Endothelial cell of umbilical vein (primary cell): ENCODE measurements at places on chromosomes 11 and 22. TPM values are rescaled to one million over a fixed set of nuclear protein-coding genes. Genes with fewer than 3 reads are reported as not detected.

GRCh38 chr11:30855383-30856006 is 269.3 kb upstream of the MPPED2 start:
- peak; percentile 9 for DNase-seq

The MN1 gene
- 3.7 and 5.2 TPM in 2 replicates for polyA plus RNA-seq

DNA sequence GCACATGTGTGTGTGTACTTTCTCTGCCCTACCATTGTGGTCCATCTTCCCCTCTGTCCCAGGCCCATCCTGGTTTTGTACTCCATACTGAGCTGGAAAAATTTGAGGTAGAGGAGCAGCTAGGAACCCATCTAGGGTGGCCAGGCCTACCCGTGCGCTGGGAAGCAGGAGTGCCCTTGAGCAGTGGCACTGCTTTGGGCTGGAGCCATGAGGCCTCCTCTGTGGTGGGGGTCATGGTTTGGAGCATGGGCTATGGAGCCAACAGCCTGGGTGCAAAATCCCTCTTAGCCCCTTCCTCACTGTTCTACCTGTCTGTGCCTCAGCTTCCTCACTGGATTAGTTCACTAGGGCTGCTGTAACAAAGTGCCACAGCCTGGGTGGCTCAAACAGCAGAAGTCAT is 21.9 kb upstream of the ALG8 start:
- DNase-seq, result no peak

The MCHR1 gene
- not detected in 2 replicates for polyA plus RNA-seq

The RBM4 gene
- polyA plus RNA-seq, result 345 and 361 TPM in 2 replicates

GRCh38 chr11:35265755-35266454 is 126.9 kb downstream of the CD44 start:
- DNase-seq, result peak; percentile 67

DNA sequence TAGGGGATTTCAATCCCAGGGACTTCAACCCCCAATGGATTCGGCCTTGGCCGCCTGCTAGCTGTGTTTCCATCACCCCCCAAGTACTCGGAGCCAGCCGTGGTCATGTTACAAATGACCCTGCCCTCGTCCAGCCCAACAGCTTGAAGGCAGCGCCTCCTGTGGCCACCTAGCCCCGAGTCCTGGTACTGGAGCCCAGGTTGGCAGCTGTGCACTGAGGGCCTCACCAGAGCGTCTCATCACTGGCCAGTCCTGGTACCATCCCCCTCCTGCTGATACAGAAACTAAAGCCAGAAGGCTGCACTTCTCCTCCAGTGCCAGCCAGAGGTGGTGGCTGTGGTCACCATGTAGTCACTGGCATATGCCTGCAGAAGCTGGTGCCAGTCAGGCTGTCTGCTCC is 44.9 kb upstream of the FADD start:
- DNase-seq, result no peak

The SPATA19 gene
- polyA plus RNA-seq, result not detected in 2 replicates

The NUP160 gene
- 12.5 and 15.4 TPM in 2 replicates for polyA plus RNA-seq

The OR51I1 gene
- polyA plus RNA-seq, result 0.10 TPM in 1 of 2 replicates, not detected in the other

The HOATZ gene
- not detected in 2 replicates for polyA plus RNA-seq

GRCh38 chr11:119038884-119039283 is 8.2 kb upstream of the SLC37A4 start:
- DNase-seq, result no peak

The C1QTNF5 gene
- polyA plus RNA-seq, result 201 and 228 TPM in 2 replicates

GRCh38 chr22:38404419-38404818 is 50.6 kb downstream of the KCNJ4 start:
- DNase-seq, result no peak

The TEF gene
- polyA plus RNA-seq, result 4.0 and 5.3 TPM in 2 replicates

The DRD4 gene
- not detected in 2 replicates for polyA plus RNA-seq

The SLC22A6 gene
- polyA plus RNA-seq, result not detected in 2 replicates

The ALX4 gene
- polyA plus RNA-seq, result not detected in 2 replicates

DNA sequence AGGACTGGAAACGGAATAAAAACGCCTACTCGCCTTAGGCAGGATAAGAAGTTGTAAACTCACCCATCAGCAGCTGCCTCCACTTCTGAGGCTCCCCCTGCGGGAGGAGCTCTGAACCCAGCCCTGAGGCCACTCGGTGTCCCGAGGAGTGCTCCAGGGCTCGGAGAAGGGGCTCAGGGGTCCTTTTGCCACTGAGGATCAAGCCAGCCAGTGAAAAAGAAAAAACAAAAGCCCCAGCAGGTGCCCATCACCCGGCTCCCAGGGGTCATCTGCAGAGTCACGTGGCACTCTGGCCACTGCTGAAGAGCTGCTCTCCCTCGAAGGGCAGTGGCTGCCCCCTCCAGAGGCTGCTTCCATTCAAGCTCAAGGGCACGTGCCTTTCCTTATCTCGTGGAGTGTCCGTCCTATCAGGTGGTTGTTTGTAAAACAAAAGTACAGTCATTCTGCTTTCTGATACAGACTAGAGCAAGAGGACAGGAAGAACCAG is 29.0 kb downstream of the NUP50 start:
- DNase-seq, result no peak

The RAG2 gene
- polyA plus RNA-seq, result not detected in 2 replicates

The OR4A16 gene
- not detected in 2 replicates for polyA plus RNA-seq

The ARHGEF17 gene
- polyA plus RNA-seq, result 74.9 and 94.3 TPM in 2 replicates

The PRG3 gene
- not detected in 2 replicates for polyA plus RNA-seq

- DNase-seq, result no peak
Measured at GRCh38 chr11:91960770-91961169, 263.8 kb upstream of the FAT3 start.

- peak; percentile 66 for DNase-seq
Measured at GRCh38 chr11:105297463-105297862, 157.9 kb upstream of the CARD18 start.

DNA sequence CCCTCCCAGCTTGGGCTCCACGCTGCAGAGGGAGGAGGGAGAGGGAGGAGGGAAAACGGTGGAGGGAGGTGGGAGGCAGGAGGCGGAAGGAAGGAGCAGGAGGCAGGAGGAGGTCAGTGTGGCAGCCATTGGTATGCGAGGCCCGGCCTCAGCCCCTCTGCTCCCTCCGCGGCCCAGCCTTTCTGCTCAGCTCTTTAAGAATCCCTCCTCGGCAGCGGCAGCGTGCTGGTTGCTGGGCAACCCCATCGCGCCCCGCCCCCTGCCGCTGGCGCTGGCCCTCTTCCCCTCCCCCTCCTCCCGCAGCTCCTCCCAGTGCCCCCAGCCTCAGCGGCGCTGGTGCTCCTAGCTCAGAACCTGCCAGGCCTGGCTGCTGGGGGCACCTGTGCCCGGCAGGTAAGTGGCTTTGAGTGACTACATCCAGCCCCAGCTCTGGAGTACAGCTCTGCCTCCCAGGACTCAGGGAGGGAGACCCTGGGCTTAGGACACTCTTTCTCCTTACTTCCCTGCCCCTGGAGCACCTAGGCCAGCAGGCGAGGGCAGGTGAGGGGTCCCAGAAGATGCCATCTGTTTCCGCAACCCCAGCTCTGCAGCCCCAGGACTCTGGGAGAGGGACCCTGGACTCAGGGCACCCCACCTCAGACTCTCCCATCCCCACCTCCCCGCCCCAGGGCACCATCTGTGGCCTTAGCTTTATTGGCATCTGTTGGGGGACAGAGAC is 7.2 kb upstream of the FLRT1 start:
- DNase-seq, result no peak

- no peak for DNase-seq
Measured at GRCh38 chr11:92702037-92702804, 267.2 kb upstream of the MTNR1B start.

DNA sequence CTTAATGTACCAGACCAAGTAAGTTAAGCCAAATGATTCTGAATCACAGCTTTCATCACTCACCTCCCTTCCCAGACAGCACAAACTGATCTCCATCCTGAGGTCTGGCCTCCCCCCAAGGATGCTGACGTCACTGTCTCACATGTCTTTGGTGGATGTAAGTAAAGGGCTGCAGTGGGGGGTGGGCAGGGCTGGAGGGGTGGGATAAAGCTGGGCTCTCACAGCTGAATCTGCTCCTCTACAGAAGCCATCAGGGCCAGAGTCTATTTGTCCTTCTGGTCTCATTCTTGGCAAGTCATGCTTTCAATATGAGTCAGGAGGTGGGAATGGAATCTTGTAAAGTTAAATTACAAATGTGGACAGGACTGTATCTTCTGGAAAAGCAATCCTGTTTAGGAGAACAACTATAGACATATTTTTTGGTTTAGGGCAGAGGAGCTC is 32.7 kb downstream of the P4HA3 start:
- DNase-seq, result peak; percentile 21

The UBE2L6 gene
- polyA plus RNA-seq, result 25.2 and 31.2 TPM in 2 replicates

The CASP5 gene
- polyA plus RNA-seq, result not detected in 2 replicates

- DNase-seq, result no peak
Measured at GRCh38 chr11:44814881-44815592, 88.3 kb downstream of the TSPAN18 start.

GRCh38 chr11:45089676-45090499 is 56.6 kb upstream of the PRDM11 start:
- DNase-seq, result no peak

DNA sequence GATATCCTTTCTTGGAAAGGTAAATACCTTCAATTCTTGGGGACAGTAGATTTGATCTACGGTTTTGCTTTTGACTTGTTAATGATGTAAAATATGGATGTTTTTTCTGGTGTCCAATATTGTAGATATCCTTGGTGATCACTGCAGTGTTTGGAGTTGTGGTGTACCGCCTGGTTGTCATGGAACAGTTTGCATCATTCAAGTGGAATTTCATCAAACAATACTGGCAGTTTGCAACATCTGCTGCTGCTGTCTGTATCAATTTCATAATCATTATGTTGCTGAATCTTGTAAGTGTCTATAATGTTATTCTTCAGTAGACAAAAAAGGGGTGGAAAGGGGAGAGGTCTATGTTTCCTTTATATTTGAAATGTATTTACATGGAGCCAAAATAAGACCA is 27.4 kb upstream of the MUC15 start:
- no peak for DNase-seq
